ENCODE measurements at places on chromosomes 2 and 18. TPM values are rescaled to one million over a fixed set of nuclear protein-coding genes. Genes with fewer than 3 reads are reported as not detected.

Gene CRYGD
- not detected for total RNA-seq

Gene ESPNL
- not detected for total RNA-seq

Gene CNTNAP5
- total RNA-seq, result not detected

Gene ITPRIPL1
- 5.1 TPM for total RNA-seq

Gene PDCD1
- total RNA-seq, result 11.4 TPM

Gene FBXO41
- 14.0 TPM for total RNA-seq

Gene CHRNG
- not detected for total RNA-seq

Gene THSD7B
- not detected for total RNA-seq

Gene GPR45
- total RNA-seq, result not detected

Gene CD28
- total RNA-seq, result 130 TPM

Gene CCBE1
- not detected for total RNA-seq

Gene FHL2
- total RNA-seq, result 0.42 TPM

Gene UGT1A4
- not detected for total RNA-seq

Gene BUB1
- 1.6 TPM for total RNA-seq

Gene FECH
- 8.1 TPM for total RNA-seq

Gene TP53I3
- total RNA-seq, result 0.20 TPM

Gene FEV
- not detected for total RNA-seq

Gene TCF23
- total RNA-seq, result not detected

Gene SH3RF3
- total RNA-seq, result 5.2 TPM

Gene GCKR
- not detected for total RNA-seq

Gene SLC19A3
- total RNA-seq, result not detected

Gene MYO5B
- not detected for total RNA-seq

Gene ARHGAP28
- not detected for total RNA-seq

Gene DNAH6
- 1.2 TPM for total RNA-seq

Gene LONRF2
- total RNA-seq, result 0.08 TPM

Gene MYCN
- 0.19 TPM for total RNA-seq

Gene MAPK4
- not detected for total RNA-seq

Gene RNU2-63P
- total RNA-seq, result 2.6 TPM

Gene MC4R
- total RNA-seq, result not detected

Gene INPP5D
- total RNA-seq, result 154 TPM

Gene MAL
- total RNA-seq, result 101 TPM

Gene CSRNP3
- not detected for total RNA-seq

Gene GMPPA
- 13.3 TPM for total RNA-seq

Gene DHRS9
- not detected for total RNA-seq

Gene PROC
- not detected for total RNA-seq

Gene LBX2
- not detected for total RNA-seq

Gene KCNG2
- total RNA-seq, result not detected

Gene NXPH2
- total RNA-seq, result not detected

Gene ICA1L
- total RNA-seq, result 1.5 TPM

Gene SCN1A
- not detected for total RNA-seq

Gene RFTN2
- not detected for total RNA-seq

Gene MEP1B
- total RNA-seq, result not detected

Gene SNTG2
- 1.5 TPM for total RNA-seq

Gene PAIP2B
- total RNA-seq, result 2.5 TPM

Gene OBSL1
- total RNA-seq, result 0.49 TPM

Gene REG3A
- not detected for total RNA-seq

Gene TEX44
- total RNA-seq, result not detected

Gene UGT1A3
- not detected for total RNA-seq

Measured in CD4-positive, alpha-beta T cell (primary cell).